ENCODE measurements at places on chromosomes 16 and 17.

DNA sequence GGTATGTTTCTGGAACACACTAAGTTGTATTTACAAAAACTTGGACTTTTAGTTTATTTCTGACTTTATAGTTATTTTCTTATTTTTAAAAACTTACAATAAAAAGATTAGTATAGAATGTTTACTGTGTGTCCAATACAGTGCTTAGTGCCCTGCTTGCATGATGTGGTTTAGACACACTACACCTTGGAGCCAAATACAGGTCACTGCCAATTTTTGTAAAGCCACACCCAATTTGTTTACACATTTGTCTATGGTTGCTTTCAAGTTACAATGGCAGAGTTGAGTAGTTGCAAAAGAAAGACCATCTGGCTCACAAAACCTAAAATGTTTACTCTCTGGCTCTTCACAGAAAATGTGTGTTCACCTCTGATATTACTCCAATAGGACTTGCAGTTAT lies 807.1 kb downstream of the KCNJ2 start:
- no peak for DNase-seq

DNA sequence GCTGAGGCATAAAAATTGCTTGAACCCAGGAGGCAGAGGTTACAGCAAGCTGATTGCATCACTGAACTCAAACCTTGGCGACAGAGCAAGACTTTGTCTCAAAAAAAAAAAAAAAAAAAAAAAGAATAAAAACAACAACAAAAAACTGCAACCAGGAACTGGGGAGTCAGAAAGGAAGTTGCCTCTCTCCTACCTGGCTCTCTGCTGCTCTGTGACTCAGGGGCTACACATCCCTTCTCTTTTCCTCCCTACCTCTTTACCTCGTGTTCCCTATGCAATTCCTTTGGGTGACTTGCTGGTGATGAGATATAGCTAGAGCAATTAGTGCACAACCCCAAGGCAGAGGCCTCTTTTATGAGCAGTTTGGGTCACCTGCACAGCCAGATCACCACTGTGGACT lies 95.9 kb downstream of the ABCC1 start:
- DNase-seq: no peak

DNA sequence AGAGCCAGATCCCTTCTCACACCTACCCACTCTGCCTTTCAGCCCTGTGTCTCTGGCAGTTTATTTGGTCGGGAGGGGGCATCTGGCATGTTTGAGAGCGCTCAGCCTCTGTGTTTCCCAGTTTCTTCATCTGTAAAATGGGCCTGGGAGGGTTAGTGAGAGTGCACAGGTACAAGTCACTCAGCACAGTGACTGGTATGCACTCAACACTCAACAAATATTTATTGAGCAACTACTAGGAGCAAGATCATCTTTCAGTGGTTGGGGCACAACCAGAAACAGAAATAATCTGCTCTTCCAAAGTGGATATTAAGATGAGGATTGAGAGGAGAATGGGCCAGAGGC lies 13.7 kb upstream of the SRCIN1 start:
- no peak for DNase-seq

- no peak for DNase-seq
These were observed 4.7 kb downstream of the FAM117A start for GRCh38 chr17:49759203-49759602.

GRCh38 chr17:74037320-74037719 lies 166.2 kb upstream of the RPL38 start:
- no peak for DNase-seq

GRCh38 chr17:66702106-66702936 lies 132.6 kb upstream of the CACNG5 start:
- no peak for DNase-seq

GRCh38 chr16:51697454-51697853 lies 546.4 kb upstream of the SALL1 start:
- DNase-seq: no peak

DNA sequence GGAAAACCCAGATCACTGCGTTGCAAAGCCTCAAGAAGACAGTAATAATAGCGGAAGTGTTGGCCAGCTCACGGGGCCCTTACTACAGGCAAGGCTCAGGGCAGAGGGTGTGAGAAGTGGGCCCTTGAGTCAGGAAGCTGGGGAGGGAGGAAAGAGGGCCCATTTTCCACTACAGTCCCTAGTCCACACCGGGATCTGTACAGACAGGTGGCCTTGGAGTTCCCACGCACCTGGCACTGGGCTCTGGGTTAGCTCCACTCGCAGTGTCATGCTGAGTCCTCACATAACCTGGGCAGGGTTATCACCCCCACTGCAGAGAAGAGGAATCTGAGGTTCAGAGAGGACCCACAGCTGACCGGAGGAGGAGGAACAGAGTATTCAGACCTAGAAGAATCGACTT lies 16.8 kb upstream of the MTSS2 start:
- no peak for DNase-seq

DNA sequence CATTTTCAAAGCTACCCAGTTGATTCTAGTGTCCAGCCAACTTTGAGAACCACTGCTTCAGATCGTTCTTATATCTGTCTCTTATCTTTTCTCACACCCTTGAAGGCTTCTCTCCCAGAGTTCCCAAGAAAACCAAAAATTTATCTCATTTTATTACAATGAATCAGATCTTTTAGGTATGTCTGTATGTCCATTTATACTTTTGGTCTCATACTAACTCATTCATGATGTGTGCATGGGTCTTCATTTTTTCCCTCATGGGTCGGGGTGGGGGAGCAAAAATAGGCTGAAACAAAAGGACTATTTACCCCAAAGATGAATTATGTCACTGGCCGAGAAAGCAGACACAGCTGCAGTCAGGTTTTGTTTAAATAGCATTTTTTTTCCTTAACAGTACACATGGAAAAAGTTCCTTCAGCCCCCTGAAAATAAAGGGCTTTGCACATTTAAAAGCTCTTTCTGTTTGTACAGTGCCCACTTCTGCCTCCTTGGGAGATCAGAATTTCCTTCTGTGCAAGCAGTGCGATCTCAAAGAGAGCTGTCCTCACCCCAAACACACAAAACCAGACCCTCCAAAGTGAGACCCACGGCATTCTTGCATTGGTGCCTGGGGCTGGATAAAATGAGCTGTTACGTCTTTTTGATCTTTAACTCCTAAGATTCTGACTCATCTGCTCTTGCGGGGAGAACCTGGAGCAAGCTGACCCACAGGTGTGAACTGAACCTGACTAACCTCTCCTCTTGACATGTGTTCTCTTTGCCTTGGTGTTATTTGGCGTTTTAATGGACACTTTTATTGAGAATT lies 251.2 kb upstream of the ELAC2 start:
- no peak for DNase-seq

DNA sequence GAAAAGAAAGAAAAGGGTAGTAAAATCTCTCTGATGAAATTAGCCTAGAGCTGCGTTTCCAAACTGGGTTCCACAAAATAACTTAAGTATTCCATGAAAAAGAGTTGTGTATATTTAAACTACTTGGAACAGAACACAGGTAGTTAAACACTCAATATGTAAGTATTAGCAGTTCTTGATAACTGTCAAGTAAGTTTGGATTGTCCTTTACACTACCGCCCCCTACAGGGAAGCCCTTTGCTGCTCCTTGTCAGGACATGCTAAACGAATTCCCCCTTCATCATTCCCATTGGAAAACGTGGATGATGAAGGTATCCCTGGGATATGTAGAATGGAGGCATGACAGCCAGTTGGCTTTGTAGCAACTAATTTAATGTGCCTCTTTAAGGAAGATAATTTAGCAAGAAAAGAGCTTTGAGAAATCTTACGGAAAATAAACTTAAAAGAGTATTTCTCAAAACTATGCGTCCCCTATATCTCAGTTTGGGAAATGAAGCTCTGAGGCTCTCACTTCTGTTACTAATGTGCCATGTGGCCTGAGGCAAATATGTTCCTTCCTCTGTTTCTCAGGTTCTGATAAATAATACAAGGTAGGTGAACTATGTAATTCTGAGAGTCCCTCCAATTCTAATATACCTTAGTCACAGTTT lies 18.8 kb downstream of the NCBP3 start:
- DNase-seq: peak; percentile 35

DNA sequence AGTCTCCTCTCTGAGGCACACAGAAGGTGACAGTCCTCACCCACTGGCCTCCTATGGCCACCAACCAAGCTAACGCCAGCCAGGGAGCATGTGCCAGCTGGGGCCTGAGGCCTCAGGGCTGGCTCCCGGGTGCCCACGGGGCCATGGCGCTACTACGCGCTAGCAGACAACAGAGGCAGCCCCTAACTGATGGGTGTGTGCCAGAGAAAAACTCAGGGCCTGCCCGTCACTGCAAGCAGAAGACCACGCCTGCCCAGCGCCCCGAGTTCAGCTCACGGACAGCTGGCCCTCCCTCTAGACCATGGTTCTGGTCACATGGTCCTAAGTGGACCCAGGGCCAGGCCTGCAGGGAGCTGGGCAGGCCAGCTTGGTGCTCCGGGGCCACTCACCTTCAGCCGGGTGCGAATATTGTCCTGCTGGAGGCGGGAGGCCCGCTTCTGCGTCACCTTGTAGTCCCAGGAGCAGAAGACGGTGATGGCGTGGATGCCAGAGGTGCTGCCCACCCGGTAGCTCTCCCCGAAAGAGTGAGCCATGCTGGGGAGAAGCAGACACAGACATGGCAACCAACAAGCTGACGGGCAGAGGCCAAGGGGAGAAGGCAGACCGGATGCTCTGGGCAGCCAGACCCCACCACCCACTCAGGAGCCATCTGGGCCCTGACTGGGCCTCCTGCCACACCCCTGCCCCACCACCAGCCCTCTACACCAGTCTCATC lies 6.2 kb downstream of the TMC6 start:
- no peak for DNase-seq

DNA sequence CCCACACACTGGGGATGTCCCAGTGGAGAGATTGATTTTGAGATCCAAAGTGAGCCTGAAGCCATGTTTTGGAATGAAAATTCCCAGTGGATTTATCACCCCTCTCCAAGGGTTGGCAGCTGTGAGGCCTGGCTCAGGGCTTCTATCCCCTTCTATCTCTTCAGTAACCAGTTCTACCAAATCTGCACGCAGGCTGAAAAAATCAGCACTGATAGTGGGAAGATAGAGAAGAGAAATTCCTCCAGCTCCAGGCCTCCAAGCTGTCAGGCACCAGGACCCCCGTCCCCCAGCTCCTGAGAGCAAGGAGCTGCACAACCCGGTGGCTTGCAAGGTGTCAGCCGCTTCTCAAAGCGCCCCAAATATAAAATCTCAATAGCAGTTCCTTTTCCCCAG lies 1.0 kb downstream of the FLOT2 start:
- DNase-seq: no peak

DNA sequence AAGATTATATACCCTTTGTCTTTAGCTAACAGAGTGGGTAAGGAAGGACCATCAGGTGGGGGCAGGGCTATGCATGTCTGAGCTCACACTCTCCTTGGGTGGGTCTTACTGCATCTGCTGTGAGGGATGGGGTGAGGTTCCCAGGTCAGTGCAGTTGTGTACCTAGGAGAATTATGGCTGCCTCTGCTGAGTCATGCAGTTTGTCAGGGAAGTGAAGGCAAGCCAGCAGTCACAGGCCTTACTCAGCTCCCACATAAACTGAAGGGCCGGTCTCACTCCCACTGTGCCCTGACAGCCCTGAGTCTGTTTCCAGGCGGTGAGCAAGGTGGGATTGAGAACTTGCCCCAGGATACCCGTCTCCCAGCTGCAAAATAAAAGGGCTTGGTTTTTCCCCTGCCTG lies 328.6 kb downstream of the MAP2K6 start:
- DNase-seq: no peak

GRCh38 chr17:12596961-12597360 lies 68.7 kb upstream of the MYOCD start:
- no peak for DNase-seq

GRCh38 chr16:16143931-16144330 lies 79.4 kb downstream of the ABCC6 start:
- no peak for DNase-seq

DNA sequence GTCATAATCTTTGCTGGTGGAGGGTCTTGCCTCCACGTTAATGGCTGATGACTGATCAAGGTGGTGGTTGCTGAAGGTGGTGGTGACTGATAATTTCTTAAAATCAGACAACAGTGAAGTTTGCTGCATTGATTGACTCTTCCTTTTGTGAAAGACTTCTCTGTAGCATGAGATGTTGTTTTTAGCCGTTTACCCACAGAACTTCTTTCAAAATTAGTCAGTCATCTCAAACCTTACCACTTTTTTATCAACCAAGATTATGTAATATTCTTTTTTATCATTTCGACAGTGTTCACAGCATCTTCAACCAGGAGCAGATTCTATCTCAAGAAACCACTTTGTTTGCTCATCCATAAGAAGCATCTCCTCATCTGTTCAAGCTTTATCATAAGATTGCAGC lies 5.9 kb downstream of the UQCRC2 start:
- DNase-seq: no peak

DNA sequence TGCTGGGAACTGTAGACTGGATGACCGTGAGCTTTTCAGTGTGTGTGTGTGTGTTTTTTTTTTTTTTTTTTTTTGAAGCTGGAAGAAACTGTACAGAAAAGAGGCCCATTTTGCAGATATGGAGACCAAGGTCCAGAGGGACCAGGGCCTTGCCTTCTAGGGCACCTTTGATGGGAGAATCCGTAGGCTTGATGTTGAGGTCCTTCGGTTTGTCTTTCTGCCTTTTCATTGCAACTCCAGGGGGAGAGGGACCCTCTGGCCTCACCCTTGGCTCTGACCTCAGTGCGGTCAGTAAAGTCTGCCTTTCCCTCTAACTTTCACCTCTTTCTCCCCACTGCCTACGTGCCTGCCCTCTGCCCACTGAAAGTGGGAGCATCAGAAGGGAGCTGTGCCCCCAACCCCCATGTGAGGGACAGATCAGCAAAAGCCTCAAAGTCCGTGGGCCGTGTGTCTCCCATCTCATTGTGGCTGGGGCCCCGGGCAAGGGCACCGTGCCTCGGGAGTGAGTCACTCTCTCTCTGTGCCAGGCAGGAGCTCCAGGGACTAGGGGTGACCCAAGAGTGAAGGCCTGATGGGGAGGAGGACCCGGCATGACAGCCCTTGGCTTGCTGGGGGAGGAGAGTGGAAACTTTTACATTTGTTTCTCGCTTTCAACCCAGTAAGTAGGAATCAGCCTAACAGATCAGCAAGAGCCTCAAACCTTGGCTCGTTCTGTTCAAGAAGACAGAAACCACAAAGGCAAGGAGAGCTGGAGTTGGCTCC lies 123.6 kb downstream of the CMIP start:
- no peak for DNase-seq

GRCh38 chr16:9114112-9114511 lies 22.7 kb downstream of the HAPSTR1 start:
- no peak for DNase-seq

Measured in RPMI8226 (cell line).